ENCODE measurements at places on chromosomes 11 and 22.

GRCh38 chr11:130476922-130477491 is 28.6 kb downstream of the ADAMTS15 start:
- no peak for DNase-seq

GRCh38 chr11:12286606-12287005 is 90.8 kb upstream of the PARVA start:
- no peak for DNase-seq

DNA sequence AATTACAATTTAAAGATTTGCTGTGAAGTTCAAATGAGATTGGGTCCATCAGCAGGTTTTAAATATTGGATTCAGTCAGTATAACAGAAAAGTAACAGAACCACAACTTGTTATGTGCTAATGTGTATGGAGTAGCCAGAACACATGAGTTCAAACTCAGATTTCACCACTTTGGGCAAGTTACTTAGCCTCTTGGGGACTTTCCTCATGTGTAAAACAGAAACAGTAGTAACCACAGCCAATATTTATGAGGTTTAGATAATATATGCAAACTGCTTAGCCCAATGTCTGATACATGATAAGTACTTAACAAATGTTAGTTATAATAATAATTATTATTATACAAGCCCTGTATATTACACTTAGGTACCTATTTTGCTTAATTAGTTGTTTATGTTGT is 21.8 kb upstream of the SLC5A12 start:
- DNase-seq, result no peak

DNA sequence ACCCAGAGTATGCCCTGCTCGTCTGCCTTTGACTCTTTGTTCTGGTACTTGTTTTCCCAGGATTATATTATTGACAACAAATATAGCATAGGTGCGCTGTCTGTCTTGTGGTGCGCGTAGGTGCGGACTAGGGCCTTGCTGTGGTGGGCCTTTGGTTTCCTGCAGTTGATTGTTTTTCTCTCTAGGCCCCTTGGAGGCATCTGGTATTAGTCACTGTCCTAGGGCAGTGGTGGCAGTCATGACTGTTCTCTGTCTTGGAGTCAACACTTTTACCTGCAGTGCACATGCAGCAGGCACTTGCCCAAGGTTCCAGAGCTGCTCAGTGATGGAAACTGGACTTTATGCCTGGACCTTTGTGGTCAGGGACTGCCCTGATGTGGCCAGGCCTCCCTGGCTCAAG is 18.6 kb downstream of the PPP6R2 start:
- no peak for DNase-seq

DNA sequence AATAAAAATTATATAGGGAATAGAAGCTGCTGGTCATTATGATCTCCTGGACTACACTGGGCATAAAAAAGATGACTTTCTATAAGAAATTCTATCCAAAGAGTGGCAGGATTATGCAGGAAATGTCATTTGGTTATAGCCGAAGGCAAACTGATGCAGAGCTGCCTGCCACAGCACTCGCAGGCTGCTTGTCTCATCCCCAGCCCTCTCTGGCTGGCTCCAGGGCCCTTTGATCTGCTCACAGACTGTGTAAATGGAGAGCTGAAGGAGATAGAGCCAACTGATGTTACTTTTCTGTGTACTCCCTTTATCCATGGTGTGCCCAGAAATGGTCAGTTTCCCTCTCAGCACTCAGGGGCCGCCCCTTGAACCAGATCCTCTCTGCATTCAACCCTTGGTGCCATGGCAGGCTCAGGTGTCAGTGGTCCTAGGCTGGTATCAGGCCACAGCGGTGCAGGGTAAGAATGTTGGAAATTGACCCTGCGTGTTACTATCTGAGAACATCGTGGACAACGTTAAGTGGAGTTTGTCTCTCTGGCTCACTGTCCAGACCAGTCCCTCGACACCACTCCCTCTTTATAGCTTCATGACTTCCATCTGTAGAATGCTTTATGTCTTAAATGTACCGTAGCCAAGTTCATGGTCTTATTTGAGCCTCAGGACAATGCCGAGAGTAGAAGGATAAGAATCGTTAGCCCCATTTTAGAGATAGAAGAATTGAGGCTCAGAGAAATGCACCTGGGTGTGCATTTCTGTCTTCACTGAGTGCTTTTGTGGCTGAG is 27.8 kb downstream of the TEAD1 start:
- DNase-seq, result no peak

DNA sequence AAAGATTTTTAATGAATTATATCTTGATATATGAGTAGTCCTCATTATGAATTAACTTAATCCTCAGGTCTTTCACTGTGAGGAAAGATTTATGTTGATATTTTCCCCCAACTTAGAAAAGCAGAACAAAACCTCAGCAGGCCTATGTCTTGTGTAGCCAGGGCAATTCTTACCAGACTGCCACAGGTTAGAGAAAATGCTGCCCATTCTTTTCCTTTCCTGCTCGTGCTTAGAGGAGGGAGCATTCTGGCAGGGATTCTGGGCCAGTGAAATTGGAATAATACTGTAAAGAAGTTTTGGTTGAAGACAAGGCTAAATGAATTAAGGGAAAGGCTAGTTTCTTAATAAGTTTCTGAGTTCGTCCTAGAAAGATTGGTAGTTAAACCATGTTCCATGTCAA is 56.6 kb downstream of the ZNRF3 start:
- no peak for DNase-seq

- DNase-seq, result no peak
These were observed 1.8 kb downstream of the CELF1 start for GRCh38 chr11:47551086-47551485.

DNA sequence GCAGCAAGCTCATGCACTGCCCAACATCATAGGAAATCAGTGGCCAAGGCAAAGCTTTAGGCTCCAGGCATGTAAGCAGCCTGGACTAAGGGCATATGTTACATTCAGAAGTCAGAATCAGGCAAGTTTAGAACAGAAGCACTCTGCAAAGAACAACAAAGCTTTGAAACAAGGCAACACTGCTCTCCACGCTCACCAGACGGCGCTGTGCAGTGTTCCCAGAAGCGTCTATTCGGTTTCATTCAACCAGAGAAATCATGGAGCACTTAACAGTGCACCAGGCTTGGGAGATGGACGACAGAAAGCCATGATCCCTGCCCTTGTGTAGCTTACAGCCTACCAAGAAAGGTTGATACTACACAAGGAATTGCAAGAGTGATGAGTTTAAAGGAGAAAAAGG is 555.8 kb downstream of the BUD13 start:
- DNase-seq, result no peak

DNA sequence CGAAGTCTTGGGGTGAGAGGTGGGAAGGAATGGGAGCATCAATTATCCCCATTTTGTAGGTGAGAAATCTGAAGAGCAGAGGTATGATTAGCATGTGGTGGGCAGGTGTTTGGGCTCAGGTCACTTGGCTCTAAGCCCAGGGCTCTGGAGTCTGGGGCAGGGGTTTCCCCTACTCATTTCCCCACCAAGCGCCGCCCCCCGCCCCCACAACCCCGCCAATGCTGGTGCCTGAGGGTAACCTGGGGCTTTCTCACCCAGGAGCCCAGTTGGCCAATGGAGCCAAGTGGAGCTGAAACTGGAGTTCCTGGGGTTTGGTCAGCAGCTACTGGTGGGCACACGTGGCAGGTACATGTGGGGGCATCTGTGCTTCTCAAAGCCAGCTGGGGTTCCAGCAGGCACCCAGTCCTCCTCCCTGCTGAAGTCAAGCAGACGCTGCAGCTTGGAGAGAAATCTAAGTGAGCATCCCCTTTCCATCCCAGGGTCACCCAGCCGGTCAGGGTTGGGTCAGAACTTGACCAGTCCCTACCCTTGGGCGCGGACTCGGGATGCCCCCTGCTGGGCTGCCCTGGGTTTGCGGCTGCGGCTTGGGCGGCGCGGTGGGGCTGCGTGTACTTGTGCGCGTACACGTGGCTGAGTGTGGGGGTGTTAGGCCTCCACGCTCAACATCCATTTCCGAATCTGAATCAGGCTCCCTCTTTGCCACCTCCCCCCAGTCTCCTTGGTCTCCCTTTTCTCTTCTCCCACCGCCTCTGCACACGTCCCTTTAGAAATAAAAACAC is 1.7 kb upstream of the CHRM1 start:
- no peak for DNase-seq

- no peak for DNase-seq
These were observed 59.7 kb downstream of the MICAL3 start for GRCh38 chr22:17964643-17965042.

- peak; percentile 64 for DNase-seq
These were observed 50.4 kb upstream of the SEPTIN5 start for GRCh38 chr22:19663821-19664355.
